Gastrocnemius medialis (tissue), 4 donors: ENCODE measurements at places on chromosomes 2 and 18.

GRCh38 chr2:204933735-204934374 is 388.6 kb downstream of the PARD3B start:
- H3K27me3 ChIP-seq = no peaks in the 10 kb centered on the region
- no peaks in the 10 kb centered on the region for H3K4me1 ChIP-seq
- no peaks in the 10 kb centered on the region for H3K36me3 ChIP-seq
- H3K4me3 ChIP-seq = no peak overlapping the region
- no peak overlapping the region for H3K27ac ChIP-seq

DNA sequence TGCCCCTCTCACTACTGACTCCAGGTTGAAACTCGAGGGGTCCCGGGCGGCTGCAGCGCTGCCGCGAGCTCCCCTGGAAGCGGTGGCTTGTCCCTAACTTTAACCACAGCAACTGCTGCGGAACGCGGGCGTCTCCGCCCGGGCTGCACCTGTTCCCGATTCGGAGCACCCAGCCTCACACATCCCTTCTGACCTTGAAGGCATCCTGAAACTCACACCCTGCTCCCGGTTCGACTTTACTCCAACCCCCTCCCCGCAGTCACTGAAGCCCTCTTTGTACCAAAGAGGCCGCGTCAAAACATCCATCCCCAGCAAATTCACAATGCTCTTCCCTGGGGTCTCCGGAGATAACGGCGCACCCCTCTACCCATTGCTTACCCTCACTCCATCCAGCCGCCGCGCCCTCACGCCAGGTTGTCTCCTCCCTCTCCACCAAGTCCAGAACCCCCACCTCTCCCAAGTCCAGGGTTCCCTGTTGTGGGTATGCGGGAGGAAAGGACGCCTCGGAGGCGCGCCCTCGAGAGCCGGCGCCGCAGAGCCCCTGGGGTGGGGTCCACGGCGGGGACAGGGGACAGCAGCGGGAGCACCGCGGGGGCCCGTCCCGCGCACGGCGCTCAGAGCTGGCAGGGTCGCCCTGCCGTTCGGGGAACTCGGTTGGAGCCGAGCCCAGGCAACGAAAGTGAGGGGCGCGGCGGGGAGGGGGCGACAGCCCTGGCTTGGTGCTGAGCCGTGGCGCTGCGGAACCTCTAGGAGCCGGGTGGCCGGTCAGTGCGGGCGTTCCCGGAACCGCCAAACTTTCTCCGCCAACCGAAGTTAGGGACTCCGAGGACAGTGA is 934 bp downstream of the MYO5B start:
- H3K36me3 ChIP-seq = no peaks in the 10 kb centered on the region
- no peaks in the 10 kb centered on the region for H3K4me1 ChIP-seq
- peaks cover 59% of the 10 kb centered on the region for H3K27me3 ChIP-seq
- no peak for DNase-seq
- H3K4me3 ChIP-seq = peak overlapping the region; percentile 48

GRCh38 chr2:97693476-97693875 is 19.9 kb upstream of the ZAP70 start:
- H3K36me3 ChIP-seq = no peaks in the 10 kb centered on the region
- no peak overlapping the region for H3K4me3 ChIP-seq
- no peak for DNase-seq
- no peaks in the 10 kb centered on the region for H3K27me3 ChIP-seq

GRCh38 chr2:81334046-81334445 is 1029.5 kb upstream of the LRRTM1 start:
- no peak overlapping the region for H3K27ac ChIP-seq
- no peaks in the 10 kb centered on the region for H3K36me3 ChIP-seq
- H3K4me3 ChIP-seq = no peak overlapping the region

DNA sequence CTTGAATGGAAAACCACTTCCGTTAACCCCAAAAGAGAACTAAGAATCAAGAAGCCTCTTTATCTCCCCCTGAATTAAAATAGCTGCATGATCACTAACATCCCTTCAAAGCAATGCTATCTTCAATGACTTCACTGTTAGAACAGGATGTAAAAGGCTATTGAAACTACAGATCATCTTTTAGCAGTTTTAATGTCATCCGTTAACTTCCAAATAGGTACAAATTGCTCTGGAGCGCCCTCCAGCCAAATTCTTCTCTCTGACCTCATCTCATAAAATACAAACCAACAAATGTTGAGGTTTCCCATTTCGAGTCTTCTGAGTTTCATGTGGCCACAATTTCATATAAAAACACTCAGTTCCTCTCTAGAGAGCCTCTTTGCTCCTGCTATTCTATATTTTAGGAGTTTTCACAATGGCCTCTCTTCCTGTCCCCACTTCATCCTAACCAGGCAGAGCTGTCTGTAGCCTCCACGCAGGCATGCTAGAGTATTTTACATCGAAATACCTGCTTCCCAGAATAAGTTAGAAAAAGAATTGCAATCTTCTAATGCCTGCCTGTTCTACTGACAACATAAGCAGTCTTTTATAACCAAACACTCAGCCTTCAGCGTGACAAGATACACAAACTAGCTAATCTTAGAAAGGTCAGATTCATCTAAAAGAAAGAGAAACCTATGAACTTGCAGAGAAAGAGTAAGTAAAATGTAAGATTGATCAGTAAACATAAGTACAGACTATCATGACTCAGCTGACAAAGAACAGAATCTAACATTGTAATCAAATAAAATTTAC is 37.9 kb downstream of the B4GALT6 start:
- DNase-seq = no peak
- H3K27ac ChIP-seq = no peak overlapping the region
- H3K27me3 ChIP-seq = no peaks in the 10 kb centered on the region
- H3K4me3 ChIP-seq = no peak overlapping the region
- no peaks in the 10 kb centered on the region for H3K4me1 ChIP-seq

GRCh38 chr2:309148-309953 is 21.5 kb upstream of the ALKAL2 start:
- no peaks in the 10 kb centered on the region for H3K4me1 ChIP-seq
- no peaks in the 10 kb centered on the region for H3K27me3 ChIP-seq
- H3K27ac ChIP-seq = no peak overlapping the region
- no peak for DNase-seq
- no peak overlapping the region for H3K4me3 ChIP-seq

- no peak for DNase-seq
- H3K4me3 ChIP-seq = no peak overlapping the region
- no peaks in the 10 kb centered on the region for H3K27me3 ChIP-seq
- H3K27ac ChIP-seq = no peak overlapping the region
These were observed 739.1 kb upstream of the ZEB2 start for GRCh38 chr2:145258903-145259579.

DNA sequence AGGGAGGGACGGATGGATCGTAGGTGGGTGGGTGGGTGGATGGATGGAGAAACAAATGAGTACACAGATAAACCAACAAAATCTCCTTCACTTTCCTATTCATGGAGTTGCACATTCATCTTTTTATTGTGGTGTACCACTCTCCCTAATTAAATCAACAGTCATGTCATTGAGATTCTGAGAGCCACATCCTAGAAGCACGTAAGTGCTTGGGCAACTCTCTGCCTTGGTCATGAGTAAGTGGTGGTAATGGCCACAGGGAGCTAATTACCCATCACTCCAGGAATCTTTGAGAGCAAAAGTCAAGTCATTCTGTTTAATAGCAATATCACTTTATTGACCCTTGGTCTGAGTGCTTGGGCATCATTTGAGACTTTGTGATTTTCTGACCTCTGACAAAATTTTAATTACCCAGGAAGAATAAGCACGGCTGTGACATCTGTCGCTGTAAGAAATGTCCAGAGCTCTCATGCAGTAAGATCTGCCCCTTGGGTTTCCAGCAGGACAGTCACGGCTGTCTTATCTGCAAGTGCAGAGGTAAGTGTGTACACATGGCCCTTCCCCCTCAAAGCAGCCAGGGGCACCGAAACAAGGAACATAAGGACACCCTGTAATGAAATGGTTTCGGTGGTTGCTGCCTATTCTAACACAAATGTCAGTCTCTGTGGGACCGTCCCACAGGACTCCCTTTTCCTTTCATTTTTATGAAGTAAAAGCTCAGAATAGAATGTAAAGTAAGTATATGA is 85.9 kb downstream of the FEZ2 start:
- no peak for DNase-seq
- H3K4me1 ChIP-seq = no peaks in the 10 kb centered on the region
- H3K27ac ChIP-seq = no peak overlapping the region
- H3K4me3 ChIP-seq = no peak overlapping the region
